ENCODE measurements at places on chromosomes 2 and 18.
A peak's percentile ranks its signal among the peaks of the same experiment; 100 is the strongest.

GRCh38 chr2:191696966-191697365, 19.0 kb downstream of the NABP1 start:
- DNase-seq = no peak

GRCh38 chr2:88659538-88659915, 31.9 kb upstream of the RPIA start:
- DNase-seq = no peak

- DNase-seq = no peak
These were observed 14.5 kb downstream of the SLC40A1 start for GRCh38 chr2:189566046-189566445.

GRCh38 chr2:19667085-19667484, 234.7 kb downstream of the TTC32 start:
- DNase-seq = no peak

DNA sequence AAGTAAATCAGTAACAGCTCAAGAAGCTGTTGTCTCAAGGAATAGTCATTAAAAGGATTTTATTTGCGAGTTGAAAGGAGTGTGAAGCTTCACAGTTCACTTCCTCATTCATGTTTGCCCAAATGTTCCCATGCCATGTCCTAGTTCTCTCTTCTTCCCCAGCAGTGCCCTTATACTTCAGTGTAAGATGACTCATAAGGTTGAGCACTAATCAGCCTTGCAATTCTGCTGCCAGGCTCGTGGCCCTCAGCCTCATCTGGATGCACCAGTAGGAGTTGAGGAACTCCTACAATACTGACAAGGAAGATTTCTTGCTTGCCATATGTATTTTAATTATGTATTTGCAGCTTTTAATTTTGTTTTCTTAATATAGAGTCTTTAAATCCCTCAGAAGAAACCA, 1980.4 kb downstream of the SUCLG1 start:
- no peak for DNase-seq

GRCh38 chr2:103230796-103231195, 469.0 kb downstream of the TMEM182 start:
- no peak for DNase-seq

GRCh38 chr2:30456106-30456505, 9.1 kb downstream of the LCLAT1 start:
- no peak for DNase-seq

- DNase-seq = no peak
These were observed 12.3 kb upstream of the SMAD7 start for GRCh38 chr18:48962994-48963561.

DNA sequence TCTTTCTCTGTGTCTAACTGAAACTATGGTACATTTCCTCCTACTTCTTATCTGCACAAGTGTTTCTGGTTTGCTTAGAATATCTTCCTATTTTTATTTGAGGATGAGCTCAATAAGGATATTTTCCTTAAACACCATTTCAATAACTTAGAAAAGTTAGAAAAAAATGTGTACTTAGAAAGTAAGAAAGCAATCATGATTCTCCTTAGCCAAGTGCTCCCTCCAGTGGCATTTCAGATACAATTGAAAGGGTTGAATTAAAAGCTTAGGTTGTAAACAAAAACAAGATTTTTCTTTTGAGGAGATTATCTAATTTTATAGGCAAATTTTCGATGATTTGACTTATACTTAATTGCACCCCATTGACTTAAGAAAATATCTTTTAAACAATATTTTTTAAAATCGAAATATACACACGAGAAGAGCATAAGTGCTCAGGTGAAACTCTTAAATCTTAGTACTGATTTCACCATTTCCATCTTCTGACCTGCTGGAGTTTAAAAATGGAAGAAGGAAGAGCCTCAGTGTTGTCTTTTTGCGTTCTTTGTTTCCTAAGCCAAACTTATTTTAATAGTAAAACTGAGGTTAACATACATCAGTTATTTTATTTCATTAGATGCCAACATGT, 26.9 kb downstream of the C18orf63 start:
- no peak for DNase-seq

GRCh38 chr2:128304715-128305554, 13.7 kb downstream of the HS6ST1 start:
- no peak for DNase-seq

GRCh38 chr2:55611997-55612396, 5.4 kb downstream of the PPP4R3B start:
- DNase-seq = no peak

GRCh38 chr18:29494371-29494770, 1317.4 kb upstream of the CDH2 start:
- no peak for DNase-seq

- DNase-seq = no peak
These were observed 544.9 kb upstream of the SETBP1 start for GRCh38 chr18:44135741-44136140.

DNA sequence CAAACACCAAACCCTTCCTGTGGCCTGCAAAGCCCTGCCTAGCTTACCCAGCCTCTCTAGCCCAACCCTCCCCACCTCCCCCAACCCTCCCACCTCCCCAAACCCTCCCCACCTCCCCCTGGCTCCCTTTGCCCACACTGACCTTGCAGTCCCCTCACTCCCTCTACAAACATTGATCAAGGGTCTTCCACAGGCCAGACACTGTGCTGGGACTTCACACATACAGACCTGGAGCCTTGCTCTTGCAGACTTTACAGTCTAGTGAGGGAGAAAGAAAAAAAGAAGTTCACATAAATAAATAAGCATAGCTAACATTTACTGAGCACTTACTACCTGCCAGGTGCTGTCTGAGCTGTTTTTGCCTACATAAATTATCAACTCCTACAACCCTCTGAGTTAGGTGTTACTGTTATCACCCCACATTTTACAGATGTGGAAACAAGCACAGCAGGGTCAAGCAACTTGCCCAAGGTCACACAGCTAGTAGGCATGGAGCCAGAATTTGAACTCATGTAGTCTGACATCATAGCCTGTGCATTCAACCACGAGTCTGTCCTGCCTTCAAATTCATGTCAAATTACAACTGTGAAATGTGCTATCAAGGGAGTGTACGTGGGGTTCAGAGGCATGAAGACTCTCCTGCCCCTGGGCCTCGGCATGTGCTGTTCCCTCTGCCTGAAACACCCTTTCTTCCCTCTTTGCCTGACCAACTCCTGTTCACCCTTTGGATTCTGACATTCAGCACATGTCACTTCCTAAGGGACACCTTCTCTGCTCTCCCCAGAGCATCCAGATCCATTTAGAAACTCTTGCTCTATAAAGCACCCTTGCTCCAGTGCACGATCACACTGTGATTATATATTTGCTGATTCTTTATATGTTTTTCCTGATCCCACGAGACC, 209.9 kb downstream of the TNS1 start:
- no peak for DNase-seq

GRCh38 chr2:53641290-53641689, 126.3 kb upstream of the CHAC2 start:
- DNase-seq = no peak

DNA sequence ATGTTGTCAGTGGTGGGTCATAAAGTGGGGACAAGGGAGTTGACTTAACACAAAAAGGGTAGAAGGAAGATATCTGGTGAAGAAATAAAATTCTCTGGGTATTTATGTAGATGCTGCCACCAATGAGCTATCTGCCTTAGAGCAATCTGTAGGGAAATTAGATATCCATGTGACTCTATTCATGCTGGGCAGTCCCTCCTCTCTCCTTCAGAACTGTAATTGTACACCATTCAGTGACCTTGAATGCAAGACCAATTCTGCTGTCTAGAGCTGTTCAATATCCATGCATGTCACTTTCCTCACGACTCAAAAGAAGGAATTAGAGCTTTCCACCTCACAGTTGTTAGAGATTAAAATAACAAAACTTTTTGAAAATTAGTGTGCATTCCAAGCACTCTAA, 28.6 kb upstream of the TDRD15 start:
- DNase-seq = no peak

DNA sequence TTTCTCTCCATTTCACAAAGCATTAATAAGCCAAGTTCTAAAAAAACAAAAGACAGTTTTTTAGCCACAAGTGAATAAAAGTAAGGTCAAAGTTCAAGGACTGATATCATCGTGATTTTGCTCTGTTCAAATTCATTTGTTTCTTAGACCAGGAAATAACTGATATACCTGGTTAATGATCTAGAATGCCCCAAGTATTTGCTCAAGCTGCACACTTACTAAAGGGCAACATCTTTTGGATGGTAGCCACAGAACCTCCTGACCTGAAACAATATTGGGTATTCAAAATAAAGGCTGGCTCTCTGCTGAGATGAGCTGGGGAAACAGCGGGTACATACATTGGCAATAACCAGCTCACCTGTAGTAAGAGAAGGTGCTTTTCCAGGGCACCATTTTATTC, 314.7 kb upstream of the LYPD1 start:
- DNase-seq = no peak

- no peak for DNase-seq
These were observed 197.5 kb downstream of the FAM210A start for GRCh38 chr18:13528739-13529392.

- DNase-seq = no peak
These were observed 684.4 kb downstream of the NRXN1 start for GRCh38 chr2:50347358-50348044.

- no peak for DNase-seq
These were observed 64.7 kb downstream of the CCDC178 start for GRCh38 chr18:33375829-33376228.

DNA sequence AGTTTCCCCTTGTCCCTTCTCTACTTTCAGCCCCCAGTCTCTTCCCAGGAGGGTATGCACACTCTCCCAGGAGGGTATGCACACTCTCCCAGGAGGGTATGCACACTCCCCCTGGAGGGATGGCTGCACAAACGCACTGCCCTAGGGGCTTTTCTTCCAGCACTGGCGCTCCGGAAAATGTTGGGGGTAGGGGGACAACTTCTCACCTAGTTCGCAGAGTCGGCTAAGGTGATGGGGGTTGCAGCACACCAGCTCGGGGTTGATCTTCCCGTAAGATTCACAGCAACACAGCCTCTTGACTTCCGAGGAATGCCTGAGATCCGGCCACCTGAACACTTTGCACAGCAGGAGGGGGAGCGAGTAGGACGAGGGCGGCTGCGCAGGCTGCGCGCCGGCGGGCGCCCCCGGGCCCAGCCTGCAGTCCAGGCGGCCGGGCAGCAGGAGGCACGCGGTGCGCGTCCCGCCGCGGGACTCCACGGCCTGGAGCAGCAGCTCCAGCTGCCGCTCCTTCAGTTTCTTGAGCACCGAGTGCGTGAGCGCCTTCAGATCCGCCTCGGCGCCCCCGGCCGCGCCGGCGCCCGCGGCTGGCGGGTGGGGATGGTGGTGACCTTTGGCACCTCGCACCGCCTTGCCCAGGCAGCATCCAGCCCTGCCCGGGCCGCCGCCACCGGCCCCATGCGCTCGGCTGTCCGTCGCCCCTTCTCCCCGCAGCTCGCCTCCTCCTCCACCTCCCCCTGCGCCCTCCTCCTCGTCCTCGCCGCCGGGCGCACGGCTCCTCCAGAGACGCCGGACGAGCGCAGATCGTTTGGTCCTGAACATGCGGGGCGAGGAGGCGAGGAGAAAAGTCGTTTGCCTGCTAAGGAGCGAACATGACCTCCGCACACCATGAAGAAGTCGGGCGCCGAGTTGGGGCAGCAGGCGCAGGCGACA, 894 bp downstream of the SMAD7 start:
- no peak for DNase-seq

- DNase-seq = no peak
These were observed 100.7 kb upstream of the CYP1B1 start for GRCh38 chr2:38176619-38177021.

GRCh38 chr2:134668821-134669220, 50.0 kb downstream of the TMEM163 start:
- DNase-seq = peak; percentile 79

- DNase-seq = no peak
These were observed 432.9 kb downstream of the MTX2 start for GRCh38 chr2:176702131-176702530.

- DNase-seq = peak; percentile 14
These were observed 638 bp downstream of the RPS7 start for GRCh38 chr2:3575534-3576262.

GRCh38 chr2:182745061-182745460, 29.0 kb downstream of the DNAJC10 start:
- no peak for DNase-seq

All from activated gamma-delta T cell treated with anti-CD3 and anti-CD28 coated beads, Interleukin-2, amount 50 U/mL, for 16 hours (primary cell).